ENCODE measurements at places on chromosomes 6 and 20. TPM values are rescaled to one million over a fixed set of nuclear protein-coding genes. Genes with fewer than 3 reads are reported as not detected.

UQCC2 gene
- 60.9 TPM for total RNA-seq

BPIFA1 gene
- not detected for total RNA-seq

RNF217 gene
- total RNA-seq = 1.8 TPM

DHX35 gene
- 8.3 TPM for total RNA-seq

DCDC2 gene
- not detected for total RNA-seq

MEP1A gene
- not detected for total RNA-seq

NKX2-2 gene
- not detected for total RNA-seq

LGSN gene
- total RNA-seq = not detected

TREM2 gene
- not detected for total RNA-seq

SNAP91 gene
- not detected for total RNA-seq

All from activated naive CD4-positive, alpha-beta T cell treated with anti-CD3 and anti-CD28 coated beads, Interleukin-2, amount 10 ng/mL, durations not matched to agents 5 hours and 36 hours (primary cell).